ENCODE measurements at places on chromosomes 3 and 15.

DNA sequence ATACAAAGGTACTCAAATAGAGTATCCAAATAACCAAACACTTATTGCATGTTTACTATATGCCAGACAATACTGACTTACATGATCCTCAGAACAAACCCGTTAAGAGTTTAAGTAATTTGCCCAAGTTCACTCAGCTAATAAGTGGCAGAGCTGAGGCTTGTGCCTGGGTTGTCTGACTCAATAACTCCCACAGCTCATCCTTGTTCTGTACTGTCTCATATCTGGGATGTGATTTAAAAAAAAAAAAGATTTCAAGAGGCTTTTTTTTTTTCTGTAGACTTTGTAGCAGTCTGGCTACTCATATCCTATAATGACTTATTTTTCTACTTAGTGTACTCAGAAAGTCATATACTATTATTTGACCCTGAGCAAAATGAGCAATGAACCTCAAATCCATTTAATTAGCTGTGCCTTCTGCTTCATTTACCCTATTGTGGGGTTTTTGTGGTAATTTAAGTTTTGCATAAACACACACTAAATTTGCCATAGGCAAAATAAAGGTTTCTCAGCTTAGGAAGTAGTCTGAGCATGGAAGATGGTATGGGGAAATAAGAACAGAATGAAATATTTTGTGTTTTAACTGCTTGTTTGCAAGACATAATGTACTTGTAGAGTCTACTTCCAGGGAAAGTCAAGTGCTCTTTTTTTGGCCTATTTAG, 3.1 kb downstream of the NSUN3 start:
- no peak for DNase-seq

- no peak for DNase-seq
These were observed 31.1 kb upstream of the CCDC174 start for GRCh38 chr3:14620512-14620911.

DNA sequence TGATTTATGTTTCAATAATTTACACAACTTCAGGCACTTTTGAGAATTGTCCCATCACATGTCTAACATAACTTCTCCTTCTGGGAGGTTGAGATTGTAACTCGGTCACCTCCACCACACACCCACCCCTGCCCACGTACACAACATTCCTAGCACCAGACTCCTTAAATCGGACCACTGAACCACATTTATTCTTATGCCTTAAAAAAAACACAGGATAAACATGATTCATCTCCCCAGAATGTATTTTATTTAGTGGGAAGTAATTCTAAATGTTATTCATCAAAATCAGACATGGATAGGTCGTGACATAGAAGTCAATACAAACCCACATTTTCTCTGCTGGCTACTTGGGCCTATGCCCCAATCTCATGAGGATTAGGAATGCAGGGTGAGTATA, 3.0 kb downstream of the SNTN start:
- DNase-seq, result peak; percentile 35

- DNase-seq, result no peak
These were observed 15.4 kb upstream of the SCAP start for GRCh38 chr3:47491186-47491585.

DNA sequence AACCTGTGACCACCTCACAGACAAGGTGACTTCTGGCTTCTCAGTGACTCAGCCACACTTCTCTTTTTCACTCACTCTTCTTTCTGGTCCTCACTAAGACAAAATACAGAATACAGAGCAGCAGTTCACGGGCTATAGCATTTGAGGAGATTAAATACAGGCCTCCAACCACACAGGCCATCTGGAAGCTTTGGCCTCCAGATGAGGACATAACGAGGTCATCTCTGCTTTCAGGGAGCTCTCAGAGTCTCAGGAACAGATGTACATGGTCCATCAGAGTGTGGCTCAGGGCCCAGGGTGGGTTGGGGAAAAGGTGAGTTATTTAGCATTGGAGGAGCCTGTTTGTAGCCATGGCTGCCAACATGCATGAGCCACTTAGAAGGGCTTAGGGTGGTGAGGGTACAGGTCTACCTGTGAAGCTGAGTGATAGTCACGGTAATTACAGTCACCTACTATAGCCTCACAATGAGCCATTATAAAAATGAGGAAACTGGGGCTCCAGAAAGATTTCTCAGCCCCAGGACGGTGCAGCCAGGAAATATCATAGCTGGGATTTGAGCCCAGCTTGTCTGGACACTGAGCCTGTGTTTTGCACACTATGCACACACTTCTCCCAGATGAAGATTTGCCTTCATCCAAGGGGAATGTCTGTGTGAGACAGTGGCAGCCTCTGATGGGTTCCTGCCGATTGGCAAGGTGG, 159.8 kb upstream of the CTDSPL start:
- DNase-seq, result no peak

DNA sequence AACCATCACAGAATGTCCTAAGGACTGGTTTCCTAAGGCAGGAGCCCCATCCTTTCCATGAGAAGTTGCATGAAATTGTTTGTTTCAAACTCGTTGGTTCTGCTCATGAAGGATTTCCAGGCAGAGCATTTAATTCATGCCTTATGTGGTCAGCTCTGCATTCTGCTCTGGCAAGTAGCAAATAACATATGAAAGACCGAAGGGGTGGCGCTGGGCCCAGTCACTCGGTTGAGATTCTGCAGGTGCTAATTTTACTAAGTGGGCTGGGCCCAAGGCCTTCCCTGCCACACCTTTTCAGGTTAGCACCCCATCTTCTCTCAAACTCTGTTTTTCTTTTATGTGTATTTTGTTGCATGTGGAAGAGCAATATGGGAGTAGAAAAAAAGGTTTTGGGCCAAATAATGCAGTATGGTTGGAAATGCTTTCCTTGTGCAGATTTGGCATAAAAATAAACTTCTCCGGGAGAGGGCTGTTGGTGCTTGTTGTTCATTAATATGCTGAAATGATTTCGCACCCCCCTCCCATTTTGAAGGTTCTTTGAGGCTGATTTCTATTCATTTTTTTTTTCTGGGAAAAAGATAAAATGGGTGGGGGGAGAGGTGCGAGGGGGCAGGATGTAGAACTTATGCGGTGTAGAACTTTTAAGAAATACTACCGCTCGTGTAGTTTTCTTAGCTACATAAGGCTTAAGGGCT, 182.9 kb upstream of the FEZF2 start:
- no peak for DNase-seq

GRCh38 chr3:77259694-77260093, 219.8 kb downstream of the ROBO2 start:
- DNase-seq, result no peak

DNA sequence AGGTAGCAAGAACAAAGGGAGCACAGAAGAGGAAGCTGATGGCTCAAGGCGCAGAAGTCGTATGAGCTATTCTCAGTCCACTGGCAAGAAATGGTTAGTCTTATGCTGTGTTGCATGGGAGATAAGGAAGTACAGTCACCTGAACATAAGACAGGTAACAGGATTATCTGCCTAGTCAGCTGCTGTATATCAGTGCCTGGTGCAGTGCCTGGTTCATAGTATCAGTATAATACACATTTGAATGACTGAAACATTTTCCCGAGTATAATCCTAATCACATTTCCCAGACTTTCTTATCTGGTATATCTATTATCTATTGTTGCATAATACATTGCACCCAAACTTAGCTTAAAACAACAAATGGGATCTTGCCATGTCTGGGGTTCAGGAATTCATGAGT, 302.5 kb downstream of the GABRG3 start:
- DNase-seq, result no peak

- DNase-seq, result no peak
These were observed 15.4 kb downstream of the SH3BP5 start for GRCh38 chr3:15316998-15317435.

GRCh38 chr15:28900041-28900891, 14.5 kb downstream of the APBA2 start:
- DNase-seq, result no peak

DNA sequence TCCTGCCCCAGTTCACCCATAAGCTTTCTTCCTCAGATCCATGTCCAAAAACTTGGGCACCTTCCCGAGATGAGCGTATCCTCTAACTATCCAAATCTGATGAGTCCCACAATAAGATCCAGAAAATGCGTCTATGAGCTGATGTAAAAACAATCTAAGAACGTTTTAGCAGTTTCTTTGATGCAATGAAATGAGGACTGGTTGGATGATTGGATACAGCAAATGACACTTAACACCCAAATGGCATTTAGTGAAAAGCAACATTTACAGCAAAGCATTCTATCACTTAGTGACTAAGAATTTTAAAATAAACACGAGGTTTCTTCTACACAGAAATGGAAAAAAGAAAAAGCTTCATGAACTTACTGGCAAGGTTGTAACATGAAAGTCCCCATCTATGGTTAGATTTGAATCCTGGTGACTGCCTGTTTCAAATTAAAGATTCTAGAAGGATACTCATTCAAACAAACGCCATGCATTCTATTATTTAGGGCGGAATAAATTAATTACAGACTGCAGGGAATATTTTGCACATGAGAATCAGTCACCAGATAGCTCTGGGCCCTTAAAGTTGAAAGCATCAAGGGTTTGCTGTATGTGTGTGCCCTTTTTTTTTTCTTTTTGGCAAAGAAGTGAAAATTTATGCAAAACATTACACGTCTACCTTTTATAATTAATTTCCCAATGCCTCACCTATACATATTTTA, 598.6 kb downstream of the FOXP1 start:
- DNase-seq, result no peak

GRCh38 chr3:8416965-8417364, 84.7 kb upstream of the LMCD1 start:
- DNase-seq, result peak; percentile 22

GRCh38 chr3:131216801-131217200, 164.8 kb upstream of the NUDT16 start:
- peak; percentile 85 for DNase-seq

DNA sequence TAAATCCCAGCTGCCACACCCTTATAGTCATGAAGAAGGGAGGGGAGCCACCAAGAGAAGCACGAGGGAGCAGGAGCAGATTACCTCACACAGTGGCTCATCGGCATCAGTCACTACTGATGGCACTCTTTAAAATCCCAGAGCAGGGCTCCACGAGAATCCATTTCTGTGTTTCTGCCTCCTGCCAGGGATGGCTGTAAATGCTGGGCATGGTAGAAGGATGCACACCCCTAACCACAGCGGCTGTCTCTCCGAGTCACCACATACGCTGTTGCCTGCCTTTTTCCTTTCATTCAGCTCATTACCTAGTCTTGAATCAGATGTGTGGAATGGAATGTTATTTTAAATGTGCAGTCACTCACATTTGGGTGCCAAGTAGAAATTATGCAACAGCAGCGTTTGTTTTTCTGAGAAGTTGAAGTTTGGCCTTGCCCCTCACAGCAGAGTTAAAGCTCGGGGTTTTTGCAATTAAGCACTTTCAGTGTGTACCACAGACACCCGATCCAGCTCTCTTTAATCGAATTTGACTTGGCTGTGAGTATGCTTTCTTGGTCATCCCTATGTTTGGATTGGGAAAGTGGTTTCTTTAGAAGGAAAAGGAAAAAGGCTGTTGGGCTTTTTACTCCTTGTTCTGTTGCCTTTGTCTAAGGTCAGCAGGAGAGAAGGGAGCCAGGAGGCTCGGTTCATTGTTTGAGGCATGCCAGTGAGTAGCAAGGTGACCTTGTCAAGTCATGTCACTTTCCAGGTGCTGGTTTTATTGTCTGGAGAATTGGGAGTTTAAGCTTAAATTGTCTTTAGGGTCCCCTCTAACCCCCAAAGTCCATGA, 284.2 kb upstream of the TPM1 start:
- peak; percentile 88 for DNase-seq

GRCh38 chr15:92883163-92883875, 16.8 kb upstream of the CHD2 start:
- peak; percentile 41 for DNase-seq

DNA sequence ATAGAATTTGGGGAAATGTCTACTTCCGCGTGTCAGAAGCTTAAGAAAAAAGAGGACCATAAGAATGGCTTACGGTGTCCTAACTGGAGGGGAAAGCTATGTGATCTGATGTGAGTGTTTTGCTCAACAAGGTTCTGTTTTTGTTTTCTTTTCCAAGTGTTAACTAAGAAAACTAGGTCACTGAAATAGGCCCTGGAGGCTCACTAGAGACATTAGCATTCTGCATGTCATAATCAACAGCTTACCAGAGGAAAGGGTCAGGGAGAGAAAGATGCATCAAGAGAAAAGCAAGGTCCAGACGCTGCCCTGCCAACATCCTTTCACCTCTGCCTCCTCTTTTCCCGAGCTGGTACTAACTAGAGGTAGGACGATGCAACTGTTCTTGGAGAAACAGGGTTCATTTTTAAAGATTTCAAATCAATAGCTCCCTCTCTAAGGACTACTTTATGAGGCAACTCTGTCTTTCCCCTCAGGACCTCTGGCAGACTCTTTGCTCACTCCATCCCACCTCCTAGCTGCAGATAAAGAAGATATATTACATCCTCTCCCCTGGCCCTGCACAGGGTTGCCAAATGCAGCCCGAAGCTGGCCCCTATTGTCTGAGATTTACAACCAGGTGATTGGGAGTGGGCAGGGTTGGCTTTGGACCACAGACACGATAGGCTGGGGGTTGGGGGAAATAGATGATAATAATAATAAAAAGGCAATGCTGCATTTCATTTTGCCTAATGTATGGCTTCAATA, 209.9 kb upstream of the SLC2A2 start:
- no peak for DNase-seq

GRCh38 chr3:55607175-55607574, 120.1 kb upstream of the WNT5A start:
- no peak for DNase-seq

DNA sequence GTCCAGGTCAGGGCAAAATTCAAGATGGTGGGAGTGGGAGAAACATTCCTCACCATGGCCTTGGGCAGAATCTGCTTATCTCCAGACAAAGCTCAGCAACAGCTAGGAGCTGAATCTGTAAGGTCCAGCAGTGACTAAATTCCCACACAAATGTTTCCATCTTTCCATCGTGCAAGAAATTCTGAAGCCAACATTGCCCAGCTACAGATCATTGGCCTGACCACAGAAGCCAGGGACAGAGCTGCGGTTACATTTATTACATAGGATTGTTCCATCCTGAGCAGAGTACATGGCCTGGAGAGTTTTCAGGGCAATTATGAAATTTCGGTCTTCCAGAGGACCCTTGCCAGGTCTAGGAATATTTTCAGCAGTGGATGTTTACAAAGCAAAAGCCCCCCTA, 100.3 kb downstream of the LIPC start:
- no peak for DNase-seq

DNA sequence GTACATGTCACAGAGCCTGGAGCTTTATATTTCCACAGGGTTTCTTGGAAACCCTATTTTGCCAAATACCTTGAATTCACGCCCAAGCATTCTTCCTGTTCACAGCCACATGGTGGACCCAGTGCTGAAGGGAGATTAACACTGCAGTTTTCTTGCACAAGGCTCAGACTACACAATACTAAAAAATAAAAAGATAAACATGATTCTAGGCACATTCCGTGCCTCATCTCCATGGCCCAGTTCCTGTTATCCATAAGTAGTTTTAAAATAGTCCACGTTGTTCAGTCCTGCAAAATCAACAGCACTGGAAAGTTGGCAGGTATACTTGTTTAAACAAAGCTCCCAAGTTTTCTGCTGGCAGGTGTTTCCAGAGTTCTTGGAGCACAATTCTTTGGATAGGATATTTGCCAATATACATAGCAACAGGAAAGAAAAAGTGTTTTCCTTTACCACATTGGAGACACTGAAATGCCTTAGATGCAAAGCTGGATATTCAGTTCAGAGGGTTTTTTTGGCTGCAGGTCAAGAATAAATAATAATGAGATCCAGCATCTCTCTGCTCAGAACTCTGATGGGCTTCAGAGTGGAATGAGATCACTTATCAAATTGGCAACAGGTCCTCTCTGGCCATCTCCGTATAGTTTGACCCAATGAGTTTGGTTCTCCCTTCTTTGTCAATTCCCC, 88.1 kb upstream of the TGFBR2 start:
- DNase-seq, result no peak

- no peak for DNase-seq
These were observed 56.0 kb upstream of the ATP2B2 start for GRCh38 chr3:10561162-10561945.

GRCh38 chr3:100124201-100124761, 10.0 kb upstream of the FILIP1L start:
- DNase-seq, result no peak

Data from A172 (cell line).